ENCODE measurements at places on chromosomes 5 and 9.

DNA sequence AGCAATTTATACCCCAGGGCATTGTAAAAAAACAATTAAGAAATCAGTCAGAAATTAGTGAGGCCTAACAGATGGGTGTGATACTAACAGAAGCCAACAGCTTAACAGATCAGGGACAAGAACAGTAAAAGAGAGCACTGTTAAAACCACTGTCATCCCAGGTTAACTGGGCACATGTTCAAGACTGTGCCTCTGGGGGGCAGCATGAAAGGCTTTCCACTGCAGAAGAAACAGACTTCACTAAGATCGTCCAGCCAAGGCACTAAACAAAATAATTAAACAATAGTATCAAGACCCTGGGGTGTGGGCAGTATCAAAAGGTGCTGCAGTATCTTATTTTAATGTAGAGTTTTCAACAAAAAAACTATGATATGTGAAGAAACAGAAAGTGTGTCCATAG is 43.5 kb downstream of the FBN2 start:
- DNase-seq, result no peak

- DNase-seq, result no peak
Measured at GRCh38 chr9:134365115-134365596, 38.9 kb downstream of the RXRA start.

- no peak for DNase-seq
Measured at GRCh38 chr9:97543561-97543960, 42.1 kb downstream of the TMOD1 start.

DNA sequence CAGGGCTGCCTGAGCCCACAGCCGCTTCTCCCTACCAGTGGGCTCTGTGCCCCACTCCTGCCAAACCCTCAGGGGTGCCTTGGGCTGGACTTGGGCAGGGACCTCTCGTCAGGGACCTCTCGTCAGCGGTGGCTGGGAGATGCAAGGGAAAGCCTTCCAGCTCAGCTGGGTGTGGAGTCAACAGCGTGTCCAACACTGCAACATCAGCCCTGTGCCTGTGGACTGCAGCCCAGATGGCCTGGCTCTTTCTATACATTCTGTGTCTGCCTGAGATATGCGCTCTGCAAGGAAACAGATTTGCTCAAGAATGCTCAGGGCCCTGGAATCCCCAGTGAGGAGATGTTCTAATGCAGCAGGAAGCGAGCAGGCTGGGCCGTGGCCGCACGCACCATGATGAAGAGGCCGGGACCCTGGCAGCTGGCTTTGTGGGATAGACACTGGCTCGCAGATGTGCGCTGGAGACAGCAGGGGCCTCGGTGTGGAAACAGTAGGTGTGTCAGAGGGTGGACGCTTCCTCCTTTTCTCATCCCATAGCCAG is 85.0 kb upstream of the COL5A1 start:
- no peak for DNase-seq

DNA sequence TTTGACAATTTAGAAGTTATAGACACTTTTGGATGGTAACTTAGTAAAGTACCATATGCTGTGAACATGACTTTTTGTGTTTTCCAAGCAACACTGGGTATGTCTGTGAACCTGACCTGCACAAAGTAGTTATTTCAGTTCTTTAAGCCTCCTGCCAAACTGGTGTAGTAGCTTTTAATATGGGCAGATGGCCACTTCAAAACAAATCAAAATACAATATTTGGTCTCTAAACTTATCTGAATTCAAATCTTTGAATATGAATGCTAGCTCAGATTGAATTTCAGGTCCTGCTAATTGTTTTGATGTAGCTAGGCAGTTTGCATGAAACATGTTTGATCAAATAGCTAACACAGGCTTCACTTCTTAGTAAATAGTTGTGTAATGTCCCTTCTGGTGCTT is 1176.7 kb upstream of the CDH9 start:
- DNase-seq, result no peak

DNA sequence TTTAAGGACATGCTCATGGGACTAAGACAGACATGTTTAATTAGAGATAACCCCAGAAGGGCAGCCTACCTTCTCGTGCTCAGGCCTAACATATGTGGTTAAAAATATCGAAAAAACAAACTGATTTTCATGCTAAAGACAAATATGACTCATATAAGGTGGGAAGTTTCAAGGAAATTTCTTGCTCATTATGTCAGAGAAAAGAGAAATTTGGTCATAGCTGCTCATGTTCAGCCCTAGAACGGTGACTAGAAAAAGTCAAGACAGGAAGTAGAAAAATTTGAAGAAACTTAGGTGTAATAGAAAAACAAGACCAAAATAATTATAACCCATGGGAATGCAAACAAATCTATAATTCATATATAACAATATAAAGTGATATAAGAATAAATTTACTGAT is 120.6 kb downstream of the PRDM9 start:
- DNase-seq, result no peak

DNA sequence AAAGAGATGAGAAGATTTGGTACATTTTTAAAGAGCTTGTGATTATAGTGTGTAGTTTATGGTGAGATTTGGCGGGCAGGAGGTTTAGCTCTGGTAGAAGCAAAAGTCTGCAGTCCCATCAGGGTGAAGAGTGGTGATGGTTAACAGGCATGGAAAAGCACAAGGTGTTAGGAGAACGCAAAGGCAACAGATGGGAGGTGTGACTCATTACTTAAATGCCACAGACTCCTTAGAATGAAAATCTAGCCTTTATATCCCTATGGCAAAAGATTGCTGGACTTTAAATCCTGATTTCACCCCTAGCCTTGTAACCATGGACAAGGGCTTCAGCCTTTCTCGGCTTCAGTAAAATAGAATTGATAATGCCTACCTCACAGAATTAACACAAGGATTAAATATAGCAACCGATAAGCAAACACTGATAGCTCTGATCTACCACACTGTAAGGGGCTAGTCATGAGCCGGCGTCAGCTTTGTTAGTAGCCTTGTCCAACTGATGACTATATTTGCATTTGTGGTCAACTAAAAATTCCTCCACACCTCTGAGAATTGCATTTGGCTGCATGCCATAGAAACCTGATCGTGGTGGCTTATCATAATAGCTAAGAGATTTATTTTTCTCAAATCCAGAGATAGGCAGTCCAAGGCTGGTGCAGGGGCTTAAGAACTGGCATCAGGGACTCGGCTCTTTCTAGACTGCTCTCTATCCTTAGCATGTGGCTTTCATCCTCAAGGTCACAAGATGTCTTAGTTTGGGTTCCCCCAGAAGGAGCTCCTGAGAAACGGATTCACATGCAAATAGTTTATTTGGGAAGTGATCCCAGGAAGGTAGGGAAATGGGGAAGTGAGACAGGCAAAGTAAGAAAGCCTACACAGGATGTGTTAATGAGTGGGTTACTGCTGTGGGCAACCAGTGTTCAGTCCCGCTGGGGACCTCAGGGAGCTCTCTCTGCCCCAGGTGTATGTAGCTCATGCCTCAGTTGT is 19.6 kb downstream of the MFAP3 start:
- DNase-seq, result no peak

GRCh38 chr9:130139251-130139650 is 33.0 kb upstream of the NCS1 start:
- DNase-seq, result no peak

GRCh38 chr5:76365561-76365960 is 37.5 kb upstream of the IQGAP2 start:
- no peak for DNase-seq

- no peak for DNase-seq
Measured at GRCh38 chr5:108545301-108545700, 163.4 kb upstream of the FBXL17 start.

DNA sequence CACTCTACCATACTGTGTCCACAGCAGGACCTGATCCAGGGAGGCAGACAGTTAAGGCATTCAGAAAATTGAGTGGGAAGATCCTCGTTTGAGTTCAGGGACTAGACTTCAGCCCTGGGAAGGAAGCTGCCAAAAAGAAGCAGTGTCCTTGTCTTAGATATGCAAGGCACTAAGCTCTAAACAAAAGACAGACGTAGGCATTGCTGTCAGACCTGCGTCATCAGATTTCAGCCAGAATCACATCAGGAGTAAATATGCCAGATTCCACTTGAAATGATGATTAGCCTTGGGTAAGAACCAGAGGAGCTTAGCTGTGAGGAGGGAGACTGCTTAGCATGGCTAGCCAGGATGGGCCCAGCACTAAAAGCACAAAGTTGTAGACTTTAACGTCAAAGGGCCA is 56.7 kb downstream of the MAMDC2 start:
- DNase-seq, result no peak

- DNase-seq, result no peak
Measured at GRCh38 chr5:77906806-77907205, 130.7 kb upstream of the TBCA start.

DNA sequence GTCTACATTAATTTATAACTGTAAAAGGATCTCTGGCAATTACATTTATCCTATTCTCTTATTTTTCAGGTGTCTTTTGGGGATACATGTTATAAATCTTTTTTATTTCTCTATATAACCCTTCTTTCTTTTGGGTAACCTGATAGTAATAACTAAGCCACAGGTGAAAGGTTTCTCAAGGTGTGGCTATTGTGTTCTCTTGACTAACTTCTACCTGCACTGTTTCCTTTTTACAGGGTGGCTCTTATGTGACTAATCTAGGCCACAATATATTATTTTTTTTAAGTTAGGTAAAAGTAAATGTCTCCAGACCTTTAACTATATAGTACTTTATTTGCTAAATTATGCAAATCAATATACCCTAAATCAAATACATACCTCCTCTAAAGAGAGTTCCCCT is 193.2 kb downstream of the EFNA5 start:
- no peak for DNase-seq

GRCh38 chr9:72365525-72366256 is 683 bp upstream of the ZFAND5 start:
- peak; percentile 87 for DNase-seq

GRCh38 chr5:68534956-68535520 is 319.5 kb downstream of the PIK3R1 start:
- DNase-seq, result no peak

DNA sequence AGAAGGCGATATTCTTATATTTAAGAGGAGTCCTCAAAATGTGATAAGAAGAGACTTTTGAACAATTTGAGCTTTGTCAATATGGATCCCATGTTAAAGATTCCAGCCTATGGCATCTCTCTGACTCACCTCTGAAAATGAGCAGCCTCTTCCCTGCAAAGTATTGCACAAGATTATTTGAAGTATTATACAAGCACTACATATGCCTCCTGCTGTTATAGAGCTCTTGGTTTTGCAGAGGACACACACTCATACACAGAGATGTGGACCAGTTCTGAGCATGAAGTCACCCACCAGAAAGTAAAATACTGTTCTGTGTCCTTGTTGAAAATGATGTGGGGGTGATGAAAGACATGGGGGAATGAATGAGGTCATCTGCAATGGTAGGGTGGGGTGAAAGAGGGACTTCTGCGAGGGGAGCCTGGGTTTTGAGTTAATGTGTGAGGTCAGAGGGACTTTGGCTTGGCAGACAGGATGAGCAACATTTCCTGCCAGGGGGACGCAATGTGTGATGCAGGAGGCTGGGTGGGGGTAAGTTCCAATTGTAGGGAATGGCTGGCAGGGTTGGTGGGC is 25.8 kb downstream of the FBXL7 start:
- DNase-seq, result no peak

- DNase-seq, result no peak
Measured at GRCh38 chr9:17487467-17487866, 91.4 kb upstream of the SH3GL2 start.

GRCh38 chr9:124122813-124123462 is 111.4 kb downstream of the LHX2 start:
- no peak for DNase-seq

GRCh38 chr9:27367921-27368315 is 71.0 kb upstream of the EQTN start:
- no peak for DNase-seq

- no peak for DNase-seq
Measured at GRCh38 chr5:131381777-131382176, 117.9 kb downstream of the CDC42SE2 start.

DNA sequence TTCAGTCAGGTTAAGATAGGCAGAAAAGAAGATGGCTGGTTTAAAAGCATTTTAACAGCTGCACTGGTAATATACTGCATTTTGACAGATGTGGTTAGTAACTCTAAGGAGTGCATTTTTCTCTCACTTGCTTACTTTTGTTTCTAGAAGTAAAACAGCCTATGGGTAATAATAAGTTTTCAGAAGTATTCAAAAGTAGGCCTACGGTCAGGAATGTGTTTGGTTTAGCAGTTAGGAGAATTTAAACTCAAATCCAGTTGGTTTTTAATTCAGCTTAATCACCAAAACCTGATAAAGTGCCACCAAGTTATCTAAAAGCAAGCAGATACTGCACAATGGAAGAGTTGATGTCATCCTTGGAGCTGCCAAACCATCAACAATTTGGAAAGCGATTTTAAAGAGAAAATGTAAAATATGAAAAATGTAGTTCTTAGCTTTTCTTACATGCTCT is 160.3 kb downstream of the ARSB start:
- no peak for DNase-seq

- DNase-seq, result no peak
Measured at GRCh38 chr9:14170973-14171596, 142.9 kb downstream of the NFIB start.

DNA sequence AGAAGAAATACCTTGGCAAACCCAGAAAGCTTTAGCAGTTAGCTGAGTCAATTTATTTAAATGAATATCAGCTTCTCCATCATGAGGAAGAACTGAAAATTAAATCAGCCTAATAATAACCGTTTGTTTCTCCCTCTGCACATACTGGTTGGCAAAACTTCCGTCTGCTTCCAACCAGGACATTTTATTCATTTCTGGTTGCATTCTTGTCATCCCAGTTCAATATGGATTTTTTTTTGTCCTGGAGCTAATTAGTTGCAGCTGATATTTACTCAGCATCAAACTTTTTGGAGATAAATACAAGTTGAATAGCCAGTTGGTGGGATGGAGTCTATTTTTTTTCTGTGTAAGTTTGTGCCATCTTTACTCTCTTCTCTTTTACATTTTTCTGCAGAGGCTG is 126.5 kb upstream of the GDNF start:
- DNase-seq, result no peak

DNA sequence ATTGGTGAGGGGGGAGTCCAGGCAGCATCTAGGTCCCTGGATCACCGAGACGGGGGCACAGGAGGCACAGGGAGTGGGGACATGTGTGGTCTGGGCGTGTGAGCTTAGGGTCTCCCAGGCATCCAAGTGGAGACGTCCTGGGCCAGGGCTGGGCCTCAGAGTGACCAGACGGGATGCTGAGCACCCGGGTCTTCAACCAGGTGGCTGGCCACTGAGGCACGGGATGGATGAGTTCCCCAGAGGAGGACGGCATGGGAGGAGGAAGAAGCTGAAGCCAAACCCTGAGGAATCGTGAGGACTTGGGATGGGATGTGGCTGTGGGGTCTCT is 88.0 kb downstream of the LMX1B start:
- no peak for DNase-seq

DNA sequence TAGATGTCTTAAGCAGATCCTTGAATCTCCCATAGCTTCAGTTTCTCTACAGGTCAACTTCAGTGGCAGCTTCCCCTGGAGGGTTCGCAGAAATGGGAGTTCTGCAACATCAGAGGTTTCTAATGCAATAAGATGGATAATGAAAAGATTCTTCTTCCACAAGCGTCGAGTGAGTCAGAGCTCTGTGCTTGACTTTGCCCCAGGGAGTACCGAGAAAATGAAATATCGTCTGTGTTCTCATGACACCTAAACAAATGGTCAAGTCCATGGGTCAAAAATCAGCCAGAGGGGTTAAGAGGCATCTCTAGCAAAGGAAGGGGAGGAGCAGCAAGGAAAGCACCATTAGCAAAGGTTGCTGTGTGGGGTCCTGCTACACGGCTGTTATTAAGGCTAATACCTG is 3.2 kb upstream of the ADRA1B start:
- no peak for DNase-seq

- DNase-seq, result no peak
Measured at GRCh38 chr5:118687100-118687499, 301.2 kb downstream of the DTWD2 start.

GRCh38 chr5:115758356-115758755 is 58.1 kb downstream of the CDO1 start:
- DNase-seq, result peak; percentile 67
